ENCODE measurements at places on chromosomes 11 and 22.

DNA sequence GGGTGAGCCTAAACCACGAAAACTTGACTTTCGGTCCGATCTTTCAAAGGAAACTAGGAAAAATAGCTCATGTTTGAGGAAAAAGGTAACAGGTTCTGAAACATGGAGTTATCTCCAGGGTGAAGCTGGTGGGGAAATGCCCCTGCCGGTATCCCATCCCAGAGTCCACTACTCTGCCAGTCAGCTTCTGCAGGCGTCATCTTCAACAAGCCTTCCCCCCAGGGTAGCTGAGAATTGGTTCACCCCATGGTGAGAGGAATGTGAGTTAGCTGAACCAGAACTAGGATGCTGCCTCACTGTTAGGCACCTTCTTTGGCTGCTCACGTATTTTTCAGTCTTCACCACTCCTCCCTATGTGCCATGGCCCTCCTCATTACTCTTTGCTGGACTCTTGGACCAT is 1.1 kb downstream of the GVQW3 start:
- DNase-seq: no peak

DNA sequence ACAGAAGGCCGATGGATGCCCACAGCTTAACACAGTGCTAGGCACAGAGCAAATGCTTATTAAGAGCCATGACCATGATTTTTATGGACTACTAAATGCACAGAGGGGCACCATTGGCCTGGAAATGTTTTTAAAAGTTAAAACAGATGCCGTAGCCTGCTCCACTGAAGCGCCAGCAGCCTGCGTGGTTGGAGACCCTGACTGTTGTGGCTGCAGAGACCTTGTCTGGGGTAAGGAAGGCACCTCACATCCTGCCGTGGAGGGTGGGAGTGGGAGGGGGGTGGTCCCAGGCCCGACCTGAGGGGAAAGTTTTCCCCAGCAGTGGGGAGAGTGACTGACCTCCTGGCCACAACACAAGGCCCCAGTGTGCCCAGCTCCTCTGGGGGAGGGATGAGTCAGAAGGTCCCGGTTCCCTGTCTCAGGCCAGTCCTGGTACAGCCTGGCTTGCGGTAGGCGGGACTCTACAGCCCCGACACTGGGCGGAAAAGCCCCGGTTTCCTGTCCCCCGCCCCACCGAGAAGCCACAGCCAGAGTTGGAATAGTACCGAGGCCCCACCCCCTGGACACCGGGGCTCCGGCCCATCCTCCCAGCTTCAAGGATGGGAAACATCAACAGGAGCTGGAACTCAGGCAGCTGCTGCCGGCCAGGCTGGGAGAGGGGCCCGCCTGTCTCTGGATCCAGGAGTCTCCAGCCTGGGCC is 7.0 kb downstream of the CHST1 start:
- no peak for DNase-seq

GRCh38 chr11:61971248-61972111 is 4.0 kb upstream of the FTH1 start:
- DNase-seq: peak; percentile 50

DNA sequence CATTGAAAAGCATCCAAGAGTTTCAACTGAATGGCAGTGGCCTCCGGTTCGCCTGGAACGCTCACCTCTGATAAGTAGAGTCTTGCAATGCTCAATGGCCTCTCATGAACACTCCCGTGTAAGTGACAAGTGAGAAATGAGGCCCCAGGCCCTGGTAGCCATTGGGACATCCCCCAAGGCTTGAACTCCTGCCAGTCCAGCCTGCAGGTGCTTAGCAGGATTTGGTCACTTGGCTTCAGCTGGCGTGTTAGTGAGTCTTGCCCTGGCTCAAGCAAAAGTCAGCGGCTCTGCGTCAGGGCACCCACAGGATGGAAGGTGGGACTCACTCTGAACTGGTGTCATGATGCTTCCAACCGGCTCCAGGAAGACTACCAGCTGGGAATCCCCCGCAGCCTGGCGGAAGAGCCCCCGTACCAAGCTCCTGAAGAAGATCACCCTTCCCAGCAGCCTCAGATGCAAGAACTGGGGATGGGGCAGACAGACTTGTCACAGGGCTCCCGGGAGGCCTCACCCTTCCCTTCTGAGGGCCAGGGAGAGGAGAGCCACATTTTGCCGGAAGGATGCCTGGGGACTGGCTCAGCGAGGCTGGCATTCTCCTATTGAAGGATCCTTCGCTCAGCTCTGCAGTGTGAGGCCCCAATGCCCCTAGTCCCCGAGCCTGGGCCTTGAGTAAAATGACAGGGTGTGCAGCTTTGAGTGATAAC is 19.3 kb downstream of the MB start:
- DNase-seq: no peak

Data from GM12891 (cell line).